GM23248 (cell line): ENCODE measurements at places on chromosomes 11 and 22. TPM values are rescaled to one million over a fixed set of nuclear protein-coding genes. Genes with fewer than 3 reads are reported as not detected.
A peak's percentile ranks its signal among the peaks of the same experiment; 100 is the strongest.

CYP2D6 gene
- total RNA-seq: 0.13 TPM in 1 of 2 replicates, not detected in the other

DNA sequence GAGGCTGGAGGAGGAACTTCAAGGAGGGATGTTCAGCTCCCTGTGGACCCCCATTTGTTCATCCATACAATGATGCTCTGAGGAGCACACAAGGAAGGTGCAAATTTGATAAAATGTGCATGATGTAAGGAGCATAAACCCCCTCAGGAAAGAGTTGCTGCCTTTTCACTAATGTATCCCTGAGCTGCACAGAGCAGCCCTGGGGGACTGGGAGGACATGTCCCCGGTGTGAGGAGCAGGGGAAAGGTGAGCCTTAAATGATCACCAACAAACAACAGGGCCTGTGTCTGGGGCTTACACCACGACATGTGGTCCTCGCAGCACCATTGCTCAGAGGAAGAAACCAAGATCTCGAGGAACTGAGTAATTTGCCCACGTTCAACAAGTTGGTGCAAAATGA is 3.5 kb upstream of the MAPK8IP2 start:
- DNase-seq: no peak

GRCh38 chr22:23233752-23234408 is 53.6 kb downstream of the BCR start:
- peak; percentile 81 for DNase-seq

PSMA1 gene
- total RNA-seq: 159 and 175 TPM in 2 replicates

CCDC134 gene
- total RNA-seq: 3.9 and 4.0 TPM in 2 replicates
